ENCODE measurements at places on chromosomes 2 and 18. TPM values are rescaled to one million over a fixed set of nuclear protein-coding genes. Genes with fewer than 3 reads are reported as not detected.

The CIDEA gene
- not detected for total RNA-seq

The B3GNT7 gene
- total RNA-seq: 110 TPM

The TLX2 gene
- not detected for total RNA-seq

The HRH4 gene
- 0.12 TPM for total RNA-seq

The KIAA2012 gene
- not detected for total RNA-seq

The MLPH gene
- 117 TPM for total RNA-seq

The DLX2 gene
- 0.11 TPM for total RNA-seq

The ANKRD53 gene
- total RNA-seq: 0.70 TPM

The DYNAP gene
- not detected for total RNA-seq
